ENCODE measurements at places on chromosomes 4 and X. TPM values are rescaled to one million over a fixed set of nuclear protein-coding genes. Genes with fewer than 3 reads are reported as not detected.
A peak's percentile ranks its signal among the peaks of the same experiment; 100 is the strongest.

Gene ENPP6
- 0.83 TPM for total RNA-seq

Gene MSL3
- 25.5 TPM for total RNA-seq

Gene TMEM271
- not detected for total RNA-seq

DNA sequence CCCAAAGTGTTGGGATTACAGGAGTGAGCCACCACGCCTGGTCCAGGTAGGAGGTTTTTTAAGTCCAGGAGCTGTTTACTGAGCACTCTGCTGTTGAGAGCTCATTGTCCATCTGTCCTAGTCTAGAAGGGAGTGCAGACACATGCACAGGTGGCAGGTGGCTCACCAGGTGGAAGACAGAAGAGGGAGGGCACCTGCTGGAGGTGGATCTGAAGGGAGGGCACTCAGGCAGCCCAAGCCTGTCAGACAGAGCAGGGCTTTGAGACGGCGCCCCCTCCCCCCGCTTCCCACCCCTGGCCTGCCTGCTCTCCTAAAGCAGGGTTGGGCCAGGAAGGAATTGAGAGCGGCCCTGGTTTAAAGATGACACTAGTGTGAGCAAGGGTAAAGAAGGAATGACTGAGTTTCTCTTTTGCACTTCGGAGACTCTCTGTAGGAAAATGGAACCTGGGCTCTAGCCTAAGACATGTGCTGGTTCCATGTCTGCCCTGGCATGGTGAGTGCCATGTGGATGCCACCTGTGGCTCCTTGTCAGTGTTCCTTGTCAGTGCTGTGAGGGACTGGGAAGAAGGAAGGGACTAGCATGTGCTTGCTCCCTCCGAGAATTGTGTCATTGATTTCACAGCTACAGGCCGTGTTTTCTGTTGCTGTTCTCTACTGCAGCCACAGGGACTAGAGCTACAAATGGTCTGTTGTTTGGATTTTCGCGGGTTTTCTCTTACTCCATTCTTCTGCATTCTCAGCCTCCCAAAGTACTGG is 108.6 kb downstream of the TNIP2 start:
- DNase-seq, result peak; percentile 26

DNA sequence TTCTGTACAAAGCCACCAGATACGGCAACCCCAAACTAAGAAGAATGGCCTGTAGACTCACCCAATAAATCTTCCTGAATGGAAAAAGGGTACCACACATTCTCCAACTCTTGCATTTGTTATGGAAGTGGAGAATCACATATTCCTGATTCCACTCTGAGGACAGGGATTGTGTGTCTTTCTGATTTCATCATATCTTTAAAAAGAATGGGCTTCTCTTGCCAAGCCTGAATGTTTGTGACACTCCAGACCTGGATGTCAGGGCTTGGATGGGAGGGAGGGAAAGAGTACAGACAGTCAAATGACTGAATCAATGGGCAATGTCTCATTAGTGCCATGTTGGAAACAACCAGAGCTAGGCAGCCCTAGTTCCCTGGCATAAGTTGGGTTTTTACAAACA is 77.4 kb downstream of the PLAC1 start:
- no peak for DNase-seq

DNA sequence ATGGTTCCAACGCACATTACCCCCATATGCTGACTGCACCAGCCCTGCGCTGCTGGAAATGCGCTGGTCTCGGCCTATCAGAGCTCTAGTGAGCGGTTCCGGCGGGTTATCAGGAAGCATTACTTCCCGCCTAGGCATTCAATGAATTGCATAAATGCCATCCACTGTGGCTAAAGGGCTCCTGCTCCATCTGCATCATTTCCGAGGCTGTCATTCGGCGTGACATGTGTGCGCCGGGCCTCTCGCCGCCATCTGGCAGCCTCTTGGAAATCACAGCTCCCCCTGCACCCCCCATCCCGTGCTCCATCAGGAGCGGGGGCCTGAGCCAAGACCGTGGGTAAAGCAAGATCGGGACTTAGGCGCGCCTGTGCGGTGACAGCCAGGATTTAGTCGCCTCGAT is 64.4 kb downstream of the SEPSECS start:
- peak; percentile 63 for DNase-seq

GRCh38 chr4:26858035-26858918 is 2.4 kb upstream of the STIM2 start:
- no peak for DNase-seq

Gene GPM6B
- 4.1 TPM for total RNA-seq

- DNase-seq, result no peak
These were observed 46.7 kb upstream of the POU4F2 start for GRCh38 chr4:146592019-146592418.

- DNase-seq, result no peak
These were observed 547.5 kb upstream of the CT83 start for GRCh38 chrX:117010243-117010642.

DNA sequence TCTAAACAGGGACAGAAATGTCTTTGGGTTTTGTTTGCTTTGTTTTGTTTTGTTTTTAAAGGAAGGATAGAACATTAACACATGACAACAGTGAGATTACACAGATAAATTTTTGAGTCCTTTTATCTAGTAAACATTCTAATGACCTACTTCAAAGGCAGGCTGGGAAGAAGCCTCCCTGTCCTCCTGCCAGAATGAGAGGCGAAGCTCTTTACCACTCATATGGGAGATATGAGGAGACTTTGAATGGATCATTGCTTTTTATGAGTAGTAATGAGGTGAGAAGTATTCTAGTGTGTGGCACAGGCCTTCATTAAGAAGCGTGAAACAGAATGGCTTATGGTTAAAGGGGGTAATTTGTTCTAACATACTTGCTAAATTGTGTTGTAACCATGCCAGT is 172.0 kb downstream of the FBXO8 start:
- DNase-seq, result no peak

Gene ZCCHC18
- total RNA-seq, result 2.0 TPM

Gene HS6ST2
- total RNA-seq, result 0.43 TPM

GRCh38 chr4:168830777-168831512 is 179.1 kb downstream of the CBR4 start:
- DNase-seq, result no peak

GRCh38 chrX:123962794-123963373 is 1.4 kb downstream of the STAG2 start:
- DNase-seq, result peak; percentile 95

DNA sequence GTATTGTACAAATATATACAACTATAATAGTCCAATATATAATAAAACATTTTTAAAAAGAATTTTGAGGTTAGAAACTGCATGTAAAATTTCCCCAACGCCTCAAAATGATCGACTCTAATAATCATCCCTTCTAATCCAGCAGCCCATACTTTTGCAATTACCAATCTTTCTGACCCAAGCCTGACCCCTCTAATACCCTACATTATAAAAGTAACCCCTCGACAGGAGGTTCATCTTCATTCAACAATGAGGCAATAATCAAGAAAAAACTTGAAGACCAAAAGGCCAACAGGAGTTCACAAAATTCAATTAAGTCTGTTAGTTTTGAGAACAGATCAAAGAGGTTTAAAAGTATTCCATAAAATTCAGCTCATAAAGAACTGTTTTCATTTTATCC is 393.5 kb downstream of the GPM6A start:
- no peak for DNase-seq

DNA sequence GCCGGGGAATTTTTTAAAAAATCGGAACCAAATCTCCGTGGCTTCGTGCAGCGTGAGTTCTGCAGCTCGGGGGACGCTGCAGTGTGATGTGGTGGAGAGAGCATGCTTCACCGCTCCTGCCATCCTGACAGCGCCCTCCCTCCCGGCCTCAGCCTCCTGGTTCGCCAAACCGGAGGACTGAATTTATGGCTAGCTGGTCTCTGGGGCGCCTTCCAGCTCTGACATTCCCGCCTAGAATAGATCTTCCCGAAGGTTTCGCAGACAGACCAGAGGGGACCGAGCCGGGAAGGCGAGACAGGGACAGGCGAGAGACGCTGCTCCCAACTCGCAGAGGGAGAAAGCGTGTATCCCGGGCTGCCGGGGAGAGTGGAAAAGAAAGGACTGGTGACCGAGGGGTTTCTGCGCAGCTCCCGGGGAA is 25.9 kb downstream of the HOPX start:
- peak; percentile 79 for DNase-seq

- DNase-seq, result no peak
These were observed 308.0 kb downstream of the TEX13C start for GRCh38 chrX:125627676-125628075.

Gene PNMA3
- total RNA-seq, result 0.14 TPM

DNA sequence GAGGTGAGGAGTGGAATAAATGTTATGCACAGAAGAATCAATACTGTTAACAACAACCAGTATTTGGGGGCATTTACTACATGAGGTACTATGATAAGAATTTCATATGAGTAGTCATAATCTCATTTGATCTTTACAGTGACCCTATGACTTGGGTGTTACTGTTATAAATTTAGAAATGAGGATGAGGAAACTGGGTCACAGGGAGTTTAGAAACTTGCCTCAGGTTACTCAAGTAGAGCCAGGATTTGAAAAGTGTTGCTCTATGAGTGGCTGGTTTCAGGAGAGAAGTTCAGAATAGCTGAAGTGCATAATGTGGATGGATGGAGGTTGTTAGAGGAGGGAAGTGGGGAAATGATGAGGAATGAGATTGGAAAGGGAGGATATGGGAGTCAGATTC is 16.6 kb upstream of the DDIT4L start:
- no peak for DNase-seq

DNA sequence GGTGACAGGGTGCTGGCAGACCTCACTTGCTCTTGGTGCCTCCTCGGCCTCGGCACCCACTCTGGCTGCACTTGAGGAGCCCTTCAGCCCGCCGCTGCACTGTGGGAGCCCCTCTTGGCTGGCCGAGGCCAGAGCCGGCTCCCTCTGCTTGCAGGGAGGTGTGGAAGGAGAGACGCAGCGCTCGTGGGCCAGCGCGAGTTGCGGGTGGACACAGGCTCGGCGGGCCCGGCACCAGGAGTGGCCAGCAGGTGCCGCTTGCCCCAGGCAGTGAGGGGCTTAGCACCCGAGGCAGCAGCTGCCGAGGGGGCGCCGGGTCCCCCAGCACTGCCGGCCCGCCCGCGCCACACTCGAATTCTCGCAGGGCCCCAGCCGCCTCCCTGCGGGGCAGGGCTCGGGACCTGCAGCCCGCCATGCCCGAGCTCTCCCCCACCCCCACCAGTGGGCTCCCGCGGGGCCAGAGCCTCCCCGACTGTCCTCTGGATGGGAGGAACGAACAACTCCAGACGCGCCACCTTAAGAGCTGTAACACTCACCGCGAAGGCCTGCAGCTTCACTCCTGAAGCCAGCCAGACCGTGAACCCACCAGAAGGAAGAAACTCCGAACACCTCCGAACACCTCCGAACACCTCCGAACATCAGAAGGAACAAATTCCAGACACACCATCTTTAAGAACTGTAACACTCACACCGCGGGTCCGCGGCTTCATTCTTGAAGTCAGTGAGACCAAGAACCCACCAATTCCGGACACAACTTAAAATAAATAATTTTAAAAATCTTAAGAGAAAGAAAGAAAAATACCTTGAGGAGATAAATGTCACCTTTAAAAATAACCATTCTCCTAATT is 311.1 kb upstream of the SLC7A11 start:
- peak; percentile 64 for DNase-seq

GRCh38 chrX:71111141-71111843 is at the start of gene IL2RG:
TSS of gene IL2RG (minus strand) at chrX:71111577. CDS start at chrX:71111539, 38 bp downstream.
- DNase-seq, result no peak

GRCh38 chr4:20251796-20252655 is at the start of gene SLIT2:
TSS of gene SLIT2 (plus strand) at chr4:20251905. CDS start at chr4:20253816, 1,911 bp downstream.
- DNase-seq, result peak; percentile 94

Gene RAB33A
- 12.7 TPM for total RNA-seq

- DNase-seq, result no peak
These were observed 838.4 kb upstream of the INTU start for GRCh38 chr4:126794363-126794762.

DNA sequence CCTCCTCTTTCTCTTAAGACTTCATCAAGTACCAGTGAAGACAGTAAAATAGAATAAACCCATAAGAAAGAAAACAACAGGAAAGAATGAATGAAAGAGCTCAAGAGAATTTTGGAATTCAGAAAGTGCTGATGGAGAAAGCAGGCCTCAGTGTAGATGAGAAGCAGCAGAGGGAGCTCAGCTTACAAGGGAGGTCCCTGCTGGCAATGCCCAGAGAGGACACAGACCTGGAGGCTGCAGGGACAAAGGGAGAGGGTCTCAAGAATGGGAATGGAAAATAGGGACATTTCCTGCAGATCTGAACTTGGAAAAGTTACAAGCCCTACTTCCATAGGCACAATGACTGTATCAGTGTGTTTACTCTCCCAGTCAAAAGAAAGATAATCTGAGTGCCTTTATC is 64.5 kb upstream of the MAGEA10 start:
- DNase-seq, result no peak

Gene ARSD
- total RNA-seq, result 15.7 TPM

DNA sequence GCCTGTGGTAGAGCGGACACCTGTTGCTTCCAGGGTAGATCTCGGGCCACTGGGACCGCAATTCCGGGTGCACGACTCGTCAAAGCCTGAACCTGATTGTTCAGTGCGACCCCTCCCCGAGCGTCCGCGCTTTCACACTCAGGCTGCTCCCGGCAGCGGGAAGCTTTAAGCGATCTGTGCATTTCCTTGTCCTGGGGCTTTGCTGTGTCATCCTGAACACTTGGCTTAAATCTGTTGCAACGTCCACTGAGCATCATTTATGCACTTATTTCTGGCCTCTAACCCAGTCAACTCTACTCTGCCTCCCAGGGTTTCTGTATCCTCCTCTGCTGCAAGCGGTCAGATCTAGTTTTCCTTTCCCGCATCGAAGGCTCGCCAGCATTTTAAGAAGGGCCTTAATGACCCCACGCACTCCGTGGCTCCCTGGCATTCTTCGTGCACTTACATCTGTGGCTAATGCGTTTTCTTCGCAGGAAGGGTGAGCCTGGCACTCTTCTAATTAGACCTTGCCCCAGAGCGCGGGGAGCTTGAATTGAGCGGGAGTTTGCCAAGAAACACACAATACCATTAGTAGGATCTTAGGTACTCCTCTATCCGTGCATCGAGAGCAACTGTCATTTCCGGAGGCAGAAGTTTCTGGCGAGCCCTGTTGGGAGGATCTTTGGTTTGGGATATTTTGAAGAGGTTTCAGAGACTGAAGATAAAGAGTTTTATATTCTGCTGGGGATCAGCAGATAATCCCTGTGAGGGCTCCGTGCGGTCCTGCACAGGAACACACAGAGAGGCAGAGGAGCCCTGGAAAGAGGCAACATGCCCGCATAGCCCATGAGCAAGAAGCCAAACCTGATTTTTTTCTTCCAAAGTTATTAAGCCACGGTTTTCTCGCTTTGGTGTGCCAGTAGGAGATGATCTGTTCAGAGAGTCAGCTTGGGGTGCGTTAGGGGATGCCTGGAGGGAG is 654 bp upstream of the DDIT4L start:
- no peak for DNase-seq

Gene PRRG1
- 10.8 TPM for total RNA-seq

DNA sequence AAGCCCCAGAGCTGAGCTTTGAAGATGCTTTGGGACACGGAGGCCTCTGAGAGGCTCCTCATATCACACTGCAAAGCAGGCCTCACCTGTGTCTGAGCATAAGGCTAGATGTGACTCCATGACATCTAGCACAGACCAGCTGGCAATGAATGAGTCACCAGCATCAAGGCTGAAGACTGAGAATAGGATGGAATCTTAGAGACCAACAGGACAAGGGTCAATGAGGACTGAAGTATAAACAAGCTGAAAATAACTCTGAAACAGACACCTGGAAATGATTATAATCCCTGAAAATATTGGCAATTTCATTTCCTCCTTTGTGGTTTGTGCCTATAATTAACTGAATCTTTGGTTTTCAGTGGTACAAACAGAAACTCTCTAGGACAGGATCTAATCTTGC is 87.1 kb upstream of the PRPS1 start:
- no peak for DNase-seq

Data from posterior vena cava (tissue), 2 donors.